Activated naive CD4-positive, alpha-beta T cell (primary cell): ENCODE measurements at places on chromosomes 1 and 21.

GRCh38 chr1:96741335-96741734 lies 19.8 kb downstream of the PTBP2 start:
- DNase-seq, result no peak

DNA sequence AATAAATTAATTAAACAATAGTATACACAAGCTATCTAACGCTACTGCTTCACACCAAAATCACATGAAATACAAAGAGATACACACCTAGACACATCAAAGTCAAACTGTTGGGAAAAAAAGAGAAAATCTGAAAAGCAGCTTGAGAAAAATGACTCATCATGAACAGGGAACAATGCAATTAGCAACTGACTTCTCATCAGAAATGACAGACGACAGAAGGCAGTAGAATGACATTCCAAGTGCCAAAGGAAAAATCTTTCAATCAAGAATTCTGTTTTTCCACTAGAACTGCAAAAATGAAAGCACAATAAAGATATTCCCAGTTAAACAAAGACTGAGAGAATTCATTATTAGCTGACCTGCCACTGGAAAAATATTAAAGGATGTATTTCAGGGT lies 57.2 kb downstream of the CAPN9 start:
- DNase-seq, result no peak

DNA sequence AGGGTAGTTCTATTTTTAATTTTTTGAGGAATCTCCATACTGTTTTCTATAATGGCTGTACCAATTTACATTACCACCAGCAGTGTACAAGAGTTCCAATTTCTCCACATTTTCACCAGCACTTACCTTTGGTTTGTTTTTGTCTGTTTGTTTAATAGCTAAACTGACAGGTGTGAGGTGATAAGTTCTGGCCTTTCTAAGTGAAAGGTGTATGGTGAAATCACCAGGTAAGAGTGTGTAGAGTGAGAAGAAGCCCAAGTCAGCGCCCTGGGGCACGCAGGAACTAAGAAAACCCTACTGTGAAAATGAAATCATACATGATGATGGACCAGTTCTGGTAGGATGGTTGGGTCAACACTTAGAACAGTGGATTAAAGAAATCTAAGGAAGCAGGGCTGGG lies 34.5 kb downstream of the BTG3 start:
- no peak for DNase-seq

DNA sequence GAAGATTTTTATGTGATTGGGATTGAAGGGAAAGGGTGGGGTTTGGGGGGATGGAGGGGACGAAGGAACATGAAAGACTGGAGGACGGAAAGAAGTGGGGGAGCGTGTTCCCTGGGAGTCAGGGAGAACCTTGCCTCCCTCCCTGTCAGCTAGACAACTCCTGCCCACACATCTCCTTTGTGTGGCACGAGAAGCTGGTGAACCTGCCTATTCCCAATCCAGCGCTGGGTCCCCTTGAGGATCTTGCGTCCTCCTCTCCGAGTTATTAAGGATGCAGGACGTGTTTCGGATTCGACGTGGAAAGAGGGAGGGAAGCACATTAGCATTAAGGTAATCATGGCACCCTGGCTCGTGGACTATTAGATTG lies 1.4 kb downstream of the LRRC7 start:
- DNase-seq, result no peak

- no peak for DNase-seq
Observed at GRCh38 chr1:236489710-236490377, 33.9 kb upstream of the LGALS8 start.

DNA sequence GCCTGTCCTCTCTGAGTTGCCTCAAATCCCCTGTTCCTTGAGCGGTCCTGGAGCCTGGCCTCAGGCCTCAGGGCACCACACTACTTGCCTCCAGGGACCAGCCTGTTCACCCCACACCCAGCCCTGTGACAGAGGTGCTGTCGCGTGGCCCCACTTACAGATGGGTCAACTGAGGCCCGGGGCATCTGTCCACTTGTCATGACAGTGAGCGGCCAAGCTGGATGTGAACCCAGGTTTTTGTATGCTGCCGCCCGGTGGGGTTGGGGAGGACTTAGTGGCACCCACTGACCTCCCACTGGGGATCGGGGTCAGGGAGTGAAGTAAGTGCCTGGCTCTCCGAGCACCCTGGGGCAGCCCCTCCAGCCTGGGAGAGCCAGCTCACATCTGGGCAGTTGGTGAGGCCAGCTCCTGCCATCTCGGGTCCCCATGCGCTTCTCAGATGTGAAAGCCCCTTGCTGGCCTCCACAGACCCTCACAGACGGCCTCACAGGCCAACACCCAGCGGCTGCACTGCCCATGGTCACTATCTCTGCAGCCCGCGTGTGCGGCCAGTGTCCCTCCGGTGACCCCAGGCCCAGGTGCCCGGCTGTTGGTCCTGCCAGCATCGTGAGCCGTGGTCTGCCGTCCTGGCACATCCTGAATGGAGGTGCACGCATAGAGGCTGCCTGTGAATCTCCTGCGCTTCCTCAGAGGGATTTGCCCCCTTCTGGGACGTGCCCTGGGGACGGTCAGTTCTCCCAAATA lies 9.3 kb upstream of the FAAP20 start:
- DNase-seq, result no peak
